Karpas-422 (cell line): ENCODE measurements at places on chromosomes 4 and X. TPM values are rescaled to one million over a fixed set of nuclear protein-coding genes. Genes with fewer than 3 reads are reported as not detected.

DNA sequence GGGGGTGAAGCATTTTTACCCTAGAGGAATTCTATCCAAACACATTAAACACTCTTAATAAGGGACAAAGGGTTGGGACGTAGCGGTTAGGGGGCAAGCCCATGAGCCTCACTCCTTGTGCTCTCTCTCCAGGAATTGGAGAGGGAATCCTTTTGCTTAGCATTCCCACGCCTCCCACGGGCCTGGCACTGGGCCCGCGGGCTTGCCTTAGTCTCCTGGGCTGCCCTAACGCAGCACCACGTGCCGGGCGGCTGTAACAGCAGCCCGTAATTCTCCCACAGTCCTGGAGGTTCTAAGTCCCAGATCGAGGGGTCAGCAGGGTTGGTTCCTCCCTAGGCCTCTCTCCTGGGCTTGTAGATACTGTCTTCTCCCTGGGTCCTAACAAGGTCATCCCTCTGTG, 67.5 kb downstream of the TBL1X start:
- DNase-seq: no peak

GAGE12F gene
- total RNA-seq: not detected in 2 replicates

FOXR2 gene
- total RNA-seq: not detected in 2 replicates

ETDA gene
- not detected in 2 replicates for total RNA-seq

- no peak for DNase-seq
Observed at GRCh38 chr4:102598762-102599374, 97.7 kb downstream of the NFKB1 start.

DNA sequence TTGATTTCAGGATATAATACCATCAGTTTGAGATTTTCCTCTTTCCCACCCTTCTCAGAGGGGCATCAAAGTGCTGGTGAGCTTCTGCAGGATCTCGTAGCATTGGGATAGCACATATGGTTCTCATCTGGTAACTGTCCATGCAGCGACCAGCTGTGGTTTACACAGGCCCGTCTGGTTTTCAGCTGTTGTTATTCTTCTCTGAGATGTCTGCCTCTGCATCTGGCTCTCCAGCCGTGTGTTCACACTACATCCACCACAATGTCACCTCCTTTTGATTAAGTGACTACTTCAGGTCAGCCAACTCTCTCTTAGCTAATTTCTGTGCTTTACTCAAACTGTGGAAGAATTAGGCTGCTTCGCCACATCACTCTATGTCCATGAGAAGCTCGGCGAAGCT, 676.7 kb upstream of the TENM3 start:
- no peak for DNase-seq

- DNase-seq: no peak
Observed at GRCh38 chrX:116318672-116319071, 117.7 kb upstream of the SLC6A14 start.

- no peak for DNase-seq
Observed at GRCh38 chrX:96447161-96447560, 237.5 kb upstream of the DIAPH2 start.
